ENCODE measurements at places on chromosomes 1 and 21.

DNA sequence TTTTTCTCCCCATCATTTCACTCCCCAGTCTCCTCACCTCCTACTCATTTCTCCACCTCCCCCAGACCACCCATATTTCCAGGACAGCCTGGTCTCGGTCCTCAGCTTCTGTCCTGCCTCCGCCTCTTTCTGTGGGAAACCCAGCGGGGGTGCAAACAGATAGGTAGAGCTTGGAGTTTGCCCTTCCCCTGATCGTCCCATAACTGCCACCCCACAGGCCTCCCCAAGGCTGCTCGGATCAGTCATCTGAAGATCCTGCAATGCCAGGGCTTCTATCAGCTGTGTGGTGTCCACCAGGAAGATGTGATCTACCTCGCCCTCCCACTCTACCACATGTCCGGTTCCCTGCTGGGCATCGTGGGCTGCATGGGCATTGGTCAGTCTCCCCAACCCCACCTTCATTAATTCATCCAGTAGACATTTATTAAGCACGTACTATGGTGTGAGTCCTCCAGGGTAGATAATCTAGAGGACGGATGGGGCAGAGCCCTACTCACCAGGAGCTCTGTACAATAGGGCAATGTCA is 1.7 kb downstream of the SLC27A3 start:
- no peak for DNase-seq

- no peak for DNase-seq
Observed at GRCh38 chr21:25862596-25862995, 127.8 kb downstream of the GABPA start.

- no peak for DNase-seq
Observed at GRCh38 chr1:108041360-108042142, 76.6 kb upstream of the VAV3 start.

- DNase-seq = no peak
Observed at GRCh38 chr1:175714350-175714749, 29.0 kb downstream of the TNR start.

DNA sequence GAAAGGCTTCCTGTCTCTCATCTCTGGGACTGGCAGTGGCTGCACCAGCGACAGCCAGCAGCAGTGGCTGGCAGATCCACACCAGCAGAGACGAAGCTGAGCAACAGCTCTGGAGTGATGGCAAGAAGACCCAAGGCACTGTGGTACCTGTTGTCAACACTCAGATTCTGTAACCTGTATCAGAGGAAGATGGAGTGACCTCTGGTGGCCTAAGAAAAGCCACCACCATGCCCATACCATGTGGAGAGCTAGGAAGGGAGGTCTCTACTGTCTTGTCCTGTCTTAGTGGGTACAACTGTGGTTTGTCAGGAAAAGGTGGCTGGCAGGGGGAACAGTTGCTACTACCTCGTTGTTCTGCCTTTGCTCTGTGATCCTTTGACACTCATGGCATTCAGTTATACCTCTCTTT is 22.5 kb upstream of the RHBDL2 start:
- no peak for DNase-seq

DNA sequence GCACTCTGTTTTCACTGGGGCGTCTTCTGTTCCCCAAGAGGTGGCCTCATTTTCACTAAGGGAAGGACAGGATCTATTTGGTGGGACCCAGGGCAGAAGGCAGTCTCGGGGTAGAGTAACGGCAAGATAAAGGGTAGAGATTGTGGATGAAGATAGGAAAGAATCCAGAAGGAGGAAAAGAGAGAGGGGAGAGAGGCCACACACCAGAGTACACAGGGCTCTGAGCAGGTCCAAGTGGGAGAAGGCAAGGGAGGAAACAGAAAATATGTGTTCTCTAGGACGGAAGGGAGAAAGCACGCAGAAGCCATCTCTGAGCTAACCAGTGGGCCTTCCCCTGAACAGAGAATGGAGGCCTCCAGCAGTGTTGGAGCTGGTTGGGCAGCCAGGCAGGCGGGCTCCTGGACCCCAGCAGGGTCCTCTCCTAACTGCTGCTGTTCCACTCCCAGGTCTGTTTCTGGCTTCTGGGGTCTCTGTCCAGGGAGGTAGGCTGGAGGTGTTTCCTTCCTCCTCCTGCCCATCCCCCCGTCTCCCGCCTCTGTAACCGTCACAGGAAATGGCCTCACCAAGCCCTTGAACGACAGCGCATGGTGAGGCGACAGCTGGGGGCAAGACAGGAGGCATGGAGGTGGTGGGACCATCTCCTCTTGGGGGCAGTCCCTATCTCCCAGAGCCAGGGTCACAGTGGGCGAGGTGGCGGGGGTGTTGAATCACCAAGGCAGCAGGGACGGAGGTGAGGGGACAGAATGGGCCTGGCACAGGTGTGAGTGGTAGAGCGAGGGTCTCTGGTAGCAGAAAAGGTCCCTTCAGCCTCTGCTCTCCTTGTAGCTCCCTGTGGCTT is 649 bp downstream of the PTPN7 start:
- DNase-seq = no peak

DNA sequence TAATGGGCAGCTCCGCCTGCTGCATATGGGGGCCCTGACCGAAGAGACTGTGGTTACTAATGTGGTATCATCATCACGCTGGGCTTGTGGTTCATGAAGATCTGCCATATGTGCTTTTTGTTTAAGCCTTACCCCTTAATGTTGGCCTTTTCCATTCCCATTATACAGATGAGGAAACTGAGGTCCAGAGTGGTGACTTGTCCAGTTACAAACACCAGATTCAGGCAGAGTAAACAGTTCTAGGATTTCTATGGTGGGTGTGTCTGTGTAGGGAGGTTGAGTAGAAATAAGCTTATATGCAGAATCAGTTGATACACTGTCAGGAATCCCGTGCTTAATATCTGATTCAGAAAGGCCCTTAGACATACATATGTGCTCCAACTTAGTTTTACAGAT is 691 bp downstream of the UTP11 start:
- no peak for DNase-seq

GRCh38 chr1:99570486-99571089 is 75.3 kb upstream of the PALMD start:
- no peak for DNase-seq

DNA sequence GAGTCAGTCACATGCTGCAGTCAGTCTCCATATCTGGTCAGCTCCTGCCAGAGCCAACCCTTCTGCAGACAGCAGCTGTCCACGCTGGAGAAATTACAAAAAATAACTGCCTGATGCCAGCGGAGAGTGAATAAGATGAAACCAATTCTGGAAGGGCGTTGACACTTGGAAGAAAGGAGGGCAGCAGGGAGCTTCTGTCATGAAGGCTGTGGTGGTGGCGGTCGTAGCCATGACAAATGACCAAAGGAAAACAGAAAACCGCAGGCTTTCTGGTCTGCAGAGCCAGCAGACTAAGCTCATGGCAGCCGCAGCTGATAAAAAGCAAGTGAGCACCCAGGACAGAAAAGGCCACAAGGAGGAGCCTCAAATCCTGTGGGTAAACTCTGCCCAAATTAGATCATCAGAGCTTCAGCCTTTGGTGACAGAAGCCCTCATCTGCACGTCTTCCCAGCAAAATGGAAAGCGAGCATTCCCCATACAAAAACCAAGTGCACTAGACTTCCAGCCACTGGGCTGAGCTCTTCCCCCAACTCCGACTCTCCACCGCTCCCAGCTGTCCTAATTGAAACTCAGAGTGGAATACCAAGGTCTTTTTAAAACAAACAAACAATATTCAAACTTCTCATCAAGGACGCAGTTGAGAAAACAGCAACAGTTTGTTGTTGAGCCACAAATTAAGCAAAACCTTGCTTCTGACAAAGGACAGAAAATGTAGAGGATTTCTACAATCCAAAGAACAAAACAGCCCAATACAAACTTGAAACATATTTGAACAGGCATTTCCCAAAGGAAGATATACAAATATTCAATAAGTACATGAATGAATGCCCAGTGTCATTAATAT is 28.7 kb downstream of the RSPH1 start:
- no peak for DNase-seq

- no peak for DNase-seq
Observed at GRCh38 chr1:205633421-205633976, 1.7 kb upstream of the ELK4 start.

GRCh38 chr1:195097316-195097715 is 1510.9 kb downstream of the KCNT2 start:
- no peak for DNase-seq

DNA sequence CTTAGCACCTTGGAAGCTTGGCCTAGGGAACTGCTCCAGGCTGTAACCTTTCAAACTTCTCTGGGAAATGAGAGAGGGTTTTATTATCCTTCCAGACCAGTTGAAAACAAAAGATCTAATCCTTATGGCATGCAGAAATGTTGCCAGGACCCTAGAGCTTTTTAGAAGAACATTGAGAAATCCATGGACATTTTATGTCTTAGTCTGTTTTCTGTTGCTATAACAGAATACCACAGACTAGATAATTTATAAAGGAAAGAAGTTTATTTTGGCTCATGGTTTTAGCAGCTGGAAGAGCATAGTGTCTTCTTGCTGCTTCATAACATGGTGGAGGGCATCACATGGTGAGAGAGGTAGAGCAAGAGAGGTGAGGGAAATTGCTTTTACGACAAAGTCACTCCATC is 25.8 kb downstream of the OSBPL9 start:
- peak; percentile 14 for DNase-seq

All from T1000 (cell line).